Amygdala (tissue), 56 donors: ENCODE measurements at places on chromosomes 4 and X.

- DNase-seq = no peak
These were observed 48.4 kb upstream of the USP9X start for GRCh38 chrX:41036668-41037326.

DNA sequence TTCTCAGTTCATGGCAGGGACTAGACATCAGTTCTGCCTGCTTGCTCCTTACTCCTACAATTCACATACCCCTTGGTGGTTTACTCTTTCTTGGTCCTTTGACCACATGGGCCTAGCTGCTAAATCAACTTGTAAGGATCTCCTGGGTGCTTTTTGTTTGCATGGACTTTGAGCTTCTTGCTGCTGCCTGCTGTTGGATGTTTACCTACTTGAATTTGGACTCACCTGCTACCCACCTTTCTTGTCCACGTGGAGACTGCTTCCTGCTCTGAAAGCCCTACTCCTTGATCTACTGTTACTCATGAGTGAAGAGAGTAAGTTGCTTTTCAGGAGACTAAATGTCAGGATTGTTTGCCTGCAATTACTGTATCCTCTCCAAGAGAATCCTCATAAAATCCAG lies 15.2 kb upstream of the ARHGAP24 start:
- DNase-seq = no peak

- no peak for DNase-seq
These were observed 91.4 kb downstream of the BCOR start for GRCh38 chrX:40006106-40007017.

GRCh38 chr4:67436742-67437141 lies 108.6 kb downstream of the CENPC start:
- no peak for DNase-seq

DNA sequence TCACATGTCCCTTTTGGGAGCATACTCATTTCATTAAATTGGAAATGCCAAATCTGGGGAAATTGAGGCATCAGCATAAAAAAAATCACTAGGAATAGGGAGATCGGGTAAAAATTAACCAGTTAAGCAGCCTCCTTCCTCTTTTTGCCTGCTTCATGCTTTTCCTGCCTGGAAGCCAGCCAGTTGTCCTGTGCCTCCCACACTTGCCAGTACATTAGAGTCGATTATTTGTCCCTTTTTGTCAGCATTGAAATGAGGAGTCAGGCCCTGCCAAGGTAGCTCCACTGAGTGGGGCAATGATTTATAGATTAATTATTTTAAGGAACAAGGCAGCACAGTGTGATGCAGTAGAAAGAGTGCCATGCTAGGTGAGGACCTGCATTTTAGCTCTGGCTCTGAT lies 55.3 kb downstream of the SH2D1A start:
- DNase-seq = no peak

DNA sequence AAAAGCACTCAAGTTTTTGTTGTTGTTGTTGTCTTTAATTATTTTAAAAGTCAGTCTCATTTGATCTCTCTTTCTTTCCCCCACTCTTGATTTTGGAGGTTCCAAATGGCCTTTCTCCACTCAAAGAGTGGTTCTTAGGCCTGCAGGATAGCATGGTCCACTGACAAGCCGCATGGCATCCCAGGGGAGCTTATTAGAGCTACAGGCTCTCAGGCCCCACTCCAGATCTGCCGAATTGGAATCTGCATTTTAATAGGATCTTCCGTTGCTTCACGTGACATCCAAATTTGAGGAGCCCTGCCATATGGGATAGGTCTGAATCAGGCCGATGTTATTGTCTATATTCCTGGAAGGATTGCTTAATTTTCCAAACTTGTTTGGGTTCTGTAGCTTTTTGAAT lies 72.1 kb downstream of the CPE start:
- no peak for DNase-seq

GRCh38 chr4:3441501-3442459 lies at the start of gene HGFAC:
Gene HGFAC (plus strand): TSS chr4:3441968. CDS start chr4:3442002, 34 bp downstream.
- no peak for DNase-seq

DNA sequence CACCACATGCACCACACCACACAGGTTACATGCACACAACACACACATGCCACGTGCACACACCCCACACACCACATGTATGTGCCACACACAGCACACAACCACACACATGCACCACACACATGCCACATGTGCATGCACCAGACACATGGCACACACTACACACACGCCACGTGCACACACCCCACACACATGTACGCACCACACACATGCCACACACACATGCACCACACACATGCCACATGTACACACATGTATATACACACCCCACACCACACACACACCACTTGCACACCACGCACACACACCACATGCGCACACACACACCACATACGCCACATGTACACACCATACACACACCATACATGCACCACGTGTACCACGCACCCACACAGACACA lies 19.6 kb upstream of the MSANTD1 start:
- no peak for DNase-seq

- no peak for DNase-seq
These were observed 123.4 kb downstream of the SPCS3 start for GRCh38 chr4:176443117-176443516.

DNA sequence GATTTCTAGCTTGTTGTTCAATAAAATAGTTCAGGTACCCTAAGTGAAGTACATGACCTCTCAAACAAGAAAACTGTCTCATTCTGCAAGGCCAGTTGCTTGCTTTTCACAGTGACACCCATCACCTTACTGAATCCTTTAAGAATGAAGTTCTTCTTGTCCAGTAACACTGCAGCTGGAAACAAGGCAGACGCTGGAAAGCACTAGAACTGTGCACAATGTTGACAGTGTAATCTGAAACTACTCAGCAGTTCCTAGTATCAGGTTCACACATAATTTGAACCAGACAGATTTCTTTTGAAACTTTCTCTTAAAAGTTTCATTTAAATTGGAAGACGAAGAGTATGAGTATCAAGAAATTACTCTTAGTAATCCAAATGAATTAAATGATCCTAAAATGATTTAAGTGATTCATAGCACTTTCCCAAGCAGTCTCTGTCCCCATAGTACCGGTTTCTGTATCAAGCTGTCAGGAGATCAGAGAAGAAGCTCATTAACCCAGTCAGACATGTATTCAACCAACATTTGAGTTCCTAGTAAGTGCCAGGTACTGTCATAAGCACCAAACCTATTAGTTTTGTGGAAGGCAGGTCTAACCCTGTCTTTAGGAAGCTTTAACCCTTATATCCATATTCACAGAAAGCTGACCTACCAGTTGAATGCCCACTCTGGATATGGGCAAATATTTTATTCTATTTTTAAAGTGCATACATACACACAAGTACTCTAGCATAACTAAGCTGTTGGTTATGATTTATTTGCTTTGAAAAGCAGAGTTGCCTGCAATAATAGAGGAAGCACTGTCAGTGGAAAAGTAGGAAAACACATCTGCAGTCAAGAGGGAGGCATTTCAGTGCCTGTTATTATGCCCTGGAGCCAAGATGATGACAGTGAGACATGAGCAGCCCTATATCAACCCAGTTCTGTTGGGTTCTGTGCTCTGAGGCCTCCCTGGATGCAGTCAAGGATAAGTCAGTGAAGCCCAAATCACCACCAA lies 63.6 kb downstream of the PALLD start:
- DNase-seq = no peak

GRCh38 chr4:59222221-59222620 lies 1977.9 kb upstream of the ADGRL3 start:
- DNase-seq = no peak

DNA sequence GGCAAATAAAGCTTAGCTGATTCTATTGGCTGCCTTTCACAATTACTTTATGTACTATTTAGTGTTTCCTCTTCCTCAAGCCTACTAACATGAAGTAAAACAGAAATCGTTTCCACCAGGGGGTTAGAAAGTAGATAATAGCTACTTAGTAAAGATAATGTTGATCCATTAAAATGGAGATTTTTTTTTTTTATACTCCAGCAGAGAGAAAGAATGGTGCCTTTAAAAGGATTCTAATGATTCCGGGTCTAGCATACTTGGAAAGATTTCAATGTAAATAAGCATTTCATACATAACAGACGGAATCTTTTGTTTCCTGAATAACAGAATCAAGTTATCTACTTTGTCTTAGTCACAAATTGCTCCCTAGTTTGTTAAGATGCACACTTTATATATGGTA lies 37.1 kb downstream of the GK start:
- no peak for DNase-seq

GRCh38 chr4:186260117-186260503 lies 5.9 kb upstream of the F11 start:
- no peak for DNase-seq

DNA sequence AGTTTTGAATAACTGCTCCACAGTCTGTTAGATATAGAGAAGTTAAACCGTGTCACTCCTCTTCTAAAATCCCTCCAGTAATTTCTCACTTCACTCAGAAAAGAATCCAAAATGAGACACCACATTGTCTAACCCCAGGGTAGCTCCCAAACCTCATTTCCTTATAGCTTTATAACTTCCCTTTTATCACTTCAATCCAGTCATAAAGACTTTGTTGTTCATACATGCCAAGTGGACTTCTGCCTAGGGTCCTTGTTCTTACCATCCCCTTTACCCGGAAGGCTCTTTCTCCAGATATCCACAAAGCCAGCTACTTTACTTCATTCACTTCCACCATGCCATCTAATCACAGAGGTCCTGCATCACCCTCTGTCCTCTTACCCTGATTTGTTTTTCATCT lies 156.2 kb downstream of the GABRB1 start:
- no peak for DNase-seq

GRCh38 chrX:153573984-153574383 lies 25.0 kb downstream of the CCNQ start:
- DNase-seq = no peak

DNA sequence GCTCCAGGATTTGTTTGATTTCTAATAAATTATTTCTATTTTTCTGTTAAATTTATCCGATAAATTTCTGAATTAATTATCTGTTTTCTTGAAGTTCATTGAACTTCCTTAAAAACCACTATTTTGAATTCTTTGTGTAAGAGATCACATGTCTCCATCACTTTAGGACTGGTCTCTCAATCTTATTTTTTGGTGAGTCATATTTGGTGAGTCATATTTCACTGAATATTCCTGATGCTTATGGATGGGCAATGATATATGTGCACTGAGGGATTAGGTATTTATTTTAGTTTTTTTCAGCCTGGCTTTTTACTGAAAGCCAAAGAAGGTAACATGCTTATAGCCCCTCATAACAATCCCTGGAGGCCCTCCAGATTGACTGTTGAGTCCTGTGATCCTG lies 48.5 kb upstream of the IL15 start:
- no peak for DNase-seq

GRCh38 chr4:125801373-125801772 lies 486.6 kb downstream of the FAT4 start:
- DNase-seq = no peak

- no peak for DNase-seq
These were observed 400.6 kb downstream of the IL15 start for GRCh38 chr4:142036795-142037583.

DNA sequence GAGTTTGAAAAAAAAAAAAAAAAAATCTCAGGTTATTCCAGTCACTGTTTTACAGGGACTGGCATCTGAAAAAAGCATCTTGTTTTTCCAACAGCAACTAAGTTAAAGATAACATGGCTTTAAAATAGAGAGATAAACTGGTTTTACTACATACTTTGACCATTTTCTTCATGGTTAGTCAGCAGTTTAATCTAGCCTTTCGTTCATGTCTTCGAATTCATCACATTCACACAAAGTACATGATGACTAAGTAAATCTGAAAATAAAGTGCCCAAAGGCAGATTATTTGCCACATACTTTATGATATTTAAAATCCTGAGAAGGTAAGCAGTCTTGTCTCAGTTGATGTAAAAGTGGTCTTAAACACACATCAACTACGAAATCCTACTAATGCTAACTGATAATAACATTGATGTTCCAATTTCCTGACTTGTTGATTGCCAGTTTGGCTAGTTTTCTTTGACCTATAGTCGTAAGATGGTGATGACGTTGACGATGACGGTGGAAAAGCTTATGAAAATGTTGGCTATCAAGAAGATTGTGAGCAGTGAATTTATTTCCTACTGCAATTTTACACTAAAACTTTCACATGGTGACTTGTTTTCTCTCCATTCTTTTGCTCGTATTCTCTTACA lies 540.5 kb upstream of the BOD1L1 start:
- DNase-seq = no peak

GRCh38 chr4:56078866-56079265 lies 130.1 kb downstream of the CEP135 start:
- DNase-seq = no peak

GRCh38 chr4:15088394-15089035 lies 86.2 kb downstream of the CPEB2 start:
- DNase-seq = no peak

DNA sequence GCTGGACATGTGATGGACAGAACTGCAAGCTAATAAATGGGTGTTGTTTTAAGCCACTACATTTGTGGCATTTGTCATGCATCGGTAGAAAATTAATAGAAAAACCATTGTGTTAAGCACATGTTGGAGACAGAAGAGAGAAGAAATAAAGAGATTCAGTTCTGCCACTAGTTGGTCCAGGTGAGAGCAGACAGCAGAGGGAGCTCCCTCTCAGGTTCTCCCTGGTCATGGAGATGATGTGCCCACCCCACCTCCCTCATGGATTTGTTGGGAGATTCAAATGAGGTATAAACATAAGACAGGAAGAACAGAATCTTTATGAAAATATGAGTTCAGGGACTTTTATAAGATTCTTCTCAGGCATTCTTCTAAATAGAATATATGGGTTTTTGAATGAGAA lies 36.8 kb upstream of the OCIAD2 start:
- DNase-seq = no peak

DNA sequence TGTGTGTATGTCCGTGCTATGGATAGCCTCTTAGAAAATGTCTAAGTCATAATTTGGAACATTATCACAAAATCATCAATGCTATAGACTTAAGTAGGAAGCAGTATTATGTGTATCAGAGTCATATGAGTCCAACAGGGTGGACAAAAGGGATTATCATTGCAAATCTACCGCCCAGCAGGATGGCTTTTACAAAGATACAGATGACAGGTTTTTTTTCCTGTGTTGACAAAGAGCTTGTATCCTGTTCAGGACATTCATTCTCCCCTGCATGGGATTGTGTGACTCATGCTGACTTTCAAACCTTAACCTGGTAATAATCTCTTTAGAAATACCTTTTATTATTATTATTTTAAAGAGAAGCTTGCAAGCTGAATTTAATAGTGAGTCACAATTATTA lies 310.3 kb upstream of the GNPDA2 start:
- no peak for DNase-seq

DNA sequence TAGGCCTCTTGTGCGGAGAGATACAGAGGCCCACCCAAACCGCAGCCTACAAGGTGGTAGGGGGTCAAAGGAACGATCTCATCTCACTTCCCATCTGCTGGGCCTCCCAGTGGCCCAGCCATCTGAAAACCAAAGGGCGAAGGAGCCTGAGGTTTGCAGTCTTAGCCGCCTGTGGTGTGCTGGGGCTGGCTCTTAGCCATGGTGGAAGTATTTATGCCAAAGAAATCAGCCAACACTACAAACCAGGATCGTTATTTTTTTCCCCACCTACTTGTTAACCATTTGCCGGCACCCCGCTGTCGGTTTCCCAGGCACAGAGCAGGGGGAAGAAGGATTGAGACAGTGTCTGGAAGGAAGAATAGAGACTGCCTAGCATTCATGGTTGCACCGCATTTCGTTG lies 30.9 kb upstream of the CDKL5 start:
- peak; percentile 2 for DNase-seq

- DNase-seq = no peak
These were observed 964.9 kb upstream of the GRIA3 start for GRCh38 chrX:122219226-122219625.

- peak; percentile 74 for DNase-seq
These were observed 357.9 kb downstream of the UNC5C start for GRCh38 chr4:95190751-95191436.

- no peak for DNase-seq
These were observed 505.0 kb downstream of the BCOR start for GRCh38 chrX:39592776-39593175.

GRCh38 chr4:160184884-160185283 lies 1082.0 kb downstream of the RAPGEF2 start:
- no peak for DNase-seq
